ENCODE measurements at places on chromosomes 4 and X.
A peak's percentile ranks its signal among the peaks of the same experiment; 100 is the strongest.

- DNase-seq: no peak
- H3K4me1 ChIP-seq: peaks cover 18% of the 10 kb centered on the region
- peaks cover 16% of the 10 kb centered on the region for H3K27me3 ChIP-seq
Observed at GRCh38 chr4:153137159-153137558, 67.1 kb upstream of the TRIM2 start.

GRCh38 chr4:36209941-36210649 is 34.2 kb downstream of the ARAP2 start:
- DNase-seq: no peak
- peak overlapping the region; percentile 89 for H3K27ac ChIP-seq
- H3K4me3 ChIP-seq: peak overlapping the region; percentile 29
- H3K4me1 ChIP-seq: peaks cover 64% of the 10 kb centered on the region

GRCh38 chr4:114136069-114136468 is 156.6 kb upstream of the ARSJ start:
- no peak overlapping the region for H3K4me3 ChIP-seq
- H3K27me3 ChIP-seq: no peaks in the 10 kb centered on the region
- no peak for DNase-seq
- no peaks in the 10 kb centered on the region for H3K4me1 ChIP-seq
- no peak overlapping the region for H3K27ac ChIP-seq

GRCh38 chr4:39044956-39045826 is 13.0 kb upstream of the TMEM156 start:
- DNase-seq: peak; percentile 46
- peak overlapping the region; percentile 91 for H3K27ac ChIP-seq
- H3K4me1 ChIP-seq: peaks cover 46% of the 10 kb centered on the region
- H3K36me3 ChIP-seq: peaks cover 2% of the 10 kb centered on the region
- H3K4me3 ChIP-seq: peak overlapping the region; percentile 87
